ENCODE measurements at places on chromosomes 11 and 22.

GRCh38 chr22:40137132-40137531 lies 40.6 kb upstream of the TNRC6B start:
- no peak for DNase-seq

DNA sequence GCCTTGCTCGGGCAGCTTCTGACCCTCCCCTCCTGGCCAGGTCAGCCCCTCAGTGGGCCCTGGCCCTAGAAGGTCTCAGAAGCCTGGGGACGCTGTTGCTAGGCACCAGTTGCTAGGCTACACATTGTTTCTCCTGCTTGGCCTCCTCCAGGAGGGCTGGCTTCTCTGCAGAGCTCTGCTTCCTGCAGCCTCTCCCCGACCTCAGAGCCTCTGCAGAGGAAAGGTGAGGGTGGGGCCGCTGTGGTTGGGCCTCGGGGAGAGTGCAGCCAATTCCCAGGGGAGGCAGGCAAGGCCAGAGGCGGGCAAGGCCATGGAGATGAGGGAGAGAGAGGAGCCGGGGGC lies 27.6 kb upstream of the LRRC10B start:
- peak; percentile 89 for DNase-seq

- DNase-seq, result no peak
Observed at GRCh38 chr11:69915501-69916250, 96.5 kb upstream of the FGF3 start.

DNA sequence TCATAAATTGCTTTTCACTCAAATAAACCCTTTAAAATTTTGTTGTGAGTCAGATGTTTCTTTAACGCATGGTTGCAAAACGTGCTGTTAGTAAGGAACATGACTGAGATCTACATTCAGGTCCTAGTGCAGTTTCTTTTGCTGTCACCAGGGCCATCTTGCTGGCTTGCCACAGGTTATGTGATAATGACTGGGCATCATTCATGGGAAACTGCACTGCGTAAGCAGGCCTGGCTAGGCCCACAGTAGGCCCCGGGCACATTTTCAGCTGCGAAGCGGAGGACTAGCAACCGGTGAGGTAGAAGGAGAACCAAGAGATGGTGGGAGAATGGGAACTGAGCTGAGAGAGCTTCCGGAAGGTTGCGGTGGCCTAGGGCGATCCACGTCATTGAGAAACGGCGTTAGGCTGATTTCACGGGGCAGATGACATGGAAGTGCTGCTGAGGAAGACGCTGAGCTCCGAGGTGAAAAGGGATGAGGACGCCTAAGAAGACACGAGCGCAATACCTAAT lies 3.2 kb upstream of the KLHDC7B start:
- DNase-seq, result no peak

GRCh38 chr11:68282141-68282860 lies 10.5 kb upstream of the C11orf24 start:
- DNase-seq, result no peak

DNA sequence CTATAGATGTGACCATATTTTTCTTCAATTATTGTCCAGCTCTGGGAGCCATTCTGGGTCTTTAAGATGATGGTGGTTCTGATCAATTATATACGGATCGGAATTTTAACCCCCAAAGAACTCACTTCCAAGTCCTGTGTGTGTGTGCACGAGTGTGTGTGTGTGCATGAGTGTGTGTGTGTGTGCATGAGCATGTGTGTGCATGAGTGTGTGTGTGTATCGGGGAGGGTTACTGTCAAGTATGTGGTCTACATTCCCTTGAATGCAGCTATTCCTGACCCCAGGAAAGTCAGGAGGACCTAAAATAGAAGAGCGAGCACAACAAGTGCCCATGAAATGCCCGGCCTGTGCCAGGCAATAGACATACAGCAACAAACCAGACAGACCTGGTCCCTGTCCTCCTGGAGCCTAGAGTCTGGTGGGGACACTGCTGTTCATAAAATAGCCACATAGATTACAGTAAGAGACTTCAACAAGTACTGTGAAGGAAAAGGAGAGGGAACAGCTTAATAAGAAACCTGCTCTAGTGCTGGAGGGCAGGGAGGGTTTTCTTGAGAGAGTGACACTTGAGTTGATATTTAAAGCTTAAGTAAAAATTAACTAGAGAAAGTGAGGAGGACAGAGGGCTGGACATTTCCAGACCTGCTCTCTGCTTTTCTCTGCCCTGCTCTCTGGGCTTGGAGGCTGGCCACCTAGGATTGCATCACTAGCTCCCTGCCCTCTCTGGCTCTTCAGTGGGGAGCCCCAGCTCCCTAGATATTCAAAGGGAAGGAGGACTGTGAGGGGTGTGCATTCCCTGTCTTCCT lies 66.1 kb upstream of the SPON1 start:
- DNase-seq, result no peak

DNA sequence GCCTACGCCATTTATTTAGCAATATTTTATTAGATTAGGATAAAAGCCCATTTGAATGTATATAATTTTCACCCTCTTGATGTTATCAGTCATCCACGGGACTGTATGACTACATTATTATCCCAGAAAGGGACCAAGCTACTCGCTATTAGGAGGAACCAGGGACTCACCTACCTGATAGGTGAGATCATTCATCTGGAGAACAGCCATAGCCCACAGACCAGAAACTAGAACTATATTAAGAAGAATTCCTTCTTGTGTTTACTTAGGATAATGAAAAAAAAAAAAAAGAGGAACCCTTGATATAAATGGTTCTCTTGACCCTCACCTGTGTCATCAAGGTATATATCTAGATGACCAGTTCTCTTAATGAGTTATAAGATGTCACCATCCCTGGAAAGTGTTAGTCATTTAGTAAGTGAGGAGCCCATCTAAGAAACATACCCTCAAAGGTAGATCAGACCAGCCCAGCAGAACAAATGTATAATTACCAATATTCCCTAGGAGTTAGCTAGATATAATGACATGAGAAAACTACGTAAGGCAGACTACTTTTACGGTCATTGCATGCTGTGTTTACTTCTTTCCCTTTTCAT lies 8.0 kb downstream of the SIK3 start:
- no peak for DNase-seq

DNA sequence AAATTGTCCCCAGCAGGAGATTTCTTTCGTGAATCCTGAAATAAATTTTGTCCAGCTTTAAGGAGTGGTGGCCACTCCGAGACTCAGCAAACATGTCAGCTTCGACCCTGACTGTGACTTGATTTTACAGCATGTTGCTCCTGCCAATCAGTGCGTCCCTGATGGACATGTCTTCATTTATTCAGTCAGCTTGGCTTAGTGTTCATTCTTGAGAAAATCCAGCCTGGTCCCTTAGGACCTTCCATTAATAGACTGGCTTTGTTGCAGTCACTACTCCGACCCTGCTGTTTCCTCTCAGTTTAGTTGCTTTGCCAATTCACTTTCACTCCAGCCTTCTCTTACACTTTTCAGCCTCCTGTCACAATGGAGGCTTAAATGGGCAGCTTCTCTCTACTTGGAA lies 30.5 kb downstream of the TMPRSS5 start:
- no peak for DNase-seq

- no peak for DNase-seq
Observed at GRCh38 chr11:20399498-20399897, 12.0 kb downstream of the PRMT3 start.

GRCh38 chr22:44988671-44989070 lies 21.1 kb downstream of the PHF21B start:
- DNase-seq, result no peak

GRCh38 chr11:119673759-119674336 lies 55.2 kb downstream of the NECTIN1 start:
- DNase-seq, result no peak

GRCh38 chr11:26702406-26702805 lies 19.5 kb downstream of the SLC5A12 start:
- no peak for DNase-seq

DNA sequence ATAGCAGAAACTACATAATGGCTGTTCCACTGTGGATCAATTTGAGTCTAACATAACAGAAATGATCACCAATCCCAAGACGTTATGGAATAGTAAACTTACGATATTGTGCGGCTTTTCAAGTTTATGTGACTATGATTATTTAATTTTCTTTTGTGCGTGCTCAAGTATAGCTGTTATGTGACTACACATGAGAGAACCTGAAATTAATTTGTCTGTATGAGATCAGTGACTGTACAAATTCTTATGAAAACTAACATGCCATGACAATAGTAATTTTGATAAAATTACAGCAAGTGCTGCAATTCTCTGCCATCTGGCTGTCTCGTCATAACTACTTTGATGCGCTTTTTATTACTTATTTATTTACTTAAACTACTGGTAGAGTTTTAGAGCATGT lies 343.2 kb downstream of the DCDC1 start:
- no peak for DNase-seq

DNA sequence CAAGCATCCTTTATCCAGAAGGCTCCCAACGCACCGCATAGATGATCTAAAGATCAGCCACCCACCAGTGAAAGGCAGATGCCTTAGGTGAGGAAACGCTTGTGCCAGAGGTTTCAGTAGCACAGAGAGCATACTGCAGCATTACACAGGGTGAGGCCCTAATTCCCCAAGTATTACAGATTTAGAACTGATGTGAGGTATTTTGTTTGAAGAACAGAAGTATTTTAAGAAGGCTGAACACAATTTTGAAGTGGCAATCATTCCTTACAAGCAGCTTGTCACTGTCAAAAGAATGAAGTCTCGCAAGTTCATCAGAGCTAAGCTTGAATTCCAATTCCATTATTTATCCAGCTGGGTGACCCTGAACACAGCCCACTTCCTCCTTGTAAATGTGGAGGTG lies 70.0 kb upstream of the FAT3 start:
- no peak for DNase-seq

- no peak for DNase-seq
Observed at GRCh38 chr11:47928426-47928825, 51.9 kb upstream of the PTPRJ start.

- no peak for DNase-seq
Observed at GRCh38 chr11:9046481-9046880, 42.7 kb upstream of the NRIP3 start.

GRCh38 chr22:37538590-37539357 lies 19.6 kb upstream of the CARD10 start:
- DNase-seq, result peak; percentile 52

GRCh38 chr11:14248580-14248981 lies 110.4 kb downstream of the RRAS2 start:
- no peak for DNase-seq

GRCh38 chr22:40628354-40629042 lies 8.0 kb downstream of the MRTFA start:
- DNase-seq, result no peak

GRCh38 chr22:50456466-50457234 lies 18.2 kb downstream of the SBF1 start:
- DNase-seq, result no peak

DNA sequence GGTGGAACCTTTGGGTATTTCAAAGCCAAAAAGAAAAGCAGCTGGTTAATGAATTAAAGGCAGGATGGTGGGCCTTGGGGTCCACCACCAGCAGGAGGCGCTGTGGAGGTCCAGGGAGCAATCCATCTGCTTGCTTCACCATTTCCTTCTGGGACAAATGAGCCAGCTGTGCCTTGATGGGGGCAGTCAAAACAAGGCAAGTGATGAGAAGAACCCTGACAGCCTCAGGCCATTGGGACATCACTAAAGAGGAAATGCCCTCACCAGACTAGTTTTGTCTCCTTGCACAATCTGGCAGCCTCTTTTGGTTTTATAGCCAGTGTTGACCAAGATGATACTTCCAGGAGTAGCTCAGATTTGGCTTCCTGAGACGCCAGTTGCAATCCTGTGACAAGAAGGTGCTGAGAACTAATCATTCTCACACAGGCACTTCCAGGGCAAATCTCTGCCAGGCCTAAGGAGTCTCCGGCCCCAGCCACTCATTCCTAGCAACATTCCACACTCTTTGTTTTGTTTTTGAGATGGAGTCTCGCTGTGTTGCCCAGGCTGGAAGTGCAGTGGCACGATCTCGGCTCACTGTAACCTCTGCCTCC lies 38.2 kb upstream of the WEE1 start:
- DNase-seq, result no peak

GRCh38 chr11:79040348-79040747 lies 400.5 kb downstream of the TENM4 start:
- DNase-seq, result no peak

DNA sequence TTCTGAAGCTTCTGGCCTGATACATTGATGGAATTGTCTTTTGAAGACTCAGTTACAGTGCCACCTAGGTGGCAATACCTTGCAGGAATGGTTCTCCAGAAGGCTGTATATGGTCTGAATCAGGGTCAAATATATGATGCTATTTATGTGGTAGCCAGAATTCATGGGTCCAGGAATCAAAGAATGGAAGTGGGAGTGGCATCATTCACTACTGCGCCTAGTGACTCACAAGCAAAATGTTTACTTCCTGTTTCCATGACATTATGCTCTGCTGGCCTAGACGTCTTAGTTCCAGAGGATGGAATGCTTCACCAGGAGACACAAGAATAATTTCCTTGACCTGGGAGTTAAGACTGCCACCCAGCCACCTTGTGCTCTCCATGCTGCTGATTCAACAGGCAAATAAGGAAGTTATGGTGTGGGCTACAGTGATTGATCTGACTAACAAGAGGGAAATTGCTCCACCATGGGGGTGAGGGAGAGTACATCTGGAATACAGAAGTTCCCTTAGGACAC lies 491.8 kb downstream of the ETS1 start:
- DNase-seq, result no peak

- no peak for DNase-seq
Observed at GRCh38 chr11:16013649-16014275, 342.6 kb downstream of the SOX6 start.

GRCh38 chr11:33544593-33545373 lies 155.8 kb downstream of the C11orf91 start:
- DNase-seq, result no peak

GRCh38 chr11:19979519-19979845 lies 180.8 kb downstream of the DBX1 start:
- no peak for DNase-seq

DNA sequence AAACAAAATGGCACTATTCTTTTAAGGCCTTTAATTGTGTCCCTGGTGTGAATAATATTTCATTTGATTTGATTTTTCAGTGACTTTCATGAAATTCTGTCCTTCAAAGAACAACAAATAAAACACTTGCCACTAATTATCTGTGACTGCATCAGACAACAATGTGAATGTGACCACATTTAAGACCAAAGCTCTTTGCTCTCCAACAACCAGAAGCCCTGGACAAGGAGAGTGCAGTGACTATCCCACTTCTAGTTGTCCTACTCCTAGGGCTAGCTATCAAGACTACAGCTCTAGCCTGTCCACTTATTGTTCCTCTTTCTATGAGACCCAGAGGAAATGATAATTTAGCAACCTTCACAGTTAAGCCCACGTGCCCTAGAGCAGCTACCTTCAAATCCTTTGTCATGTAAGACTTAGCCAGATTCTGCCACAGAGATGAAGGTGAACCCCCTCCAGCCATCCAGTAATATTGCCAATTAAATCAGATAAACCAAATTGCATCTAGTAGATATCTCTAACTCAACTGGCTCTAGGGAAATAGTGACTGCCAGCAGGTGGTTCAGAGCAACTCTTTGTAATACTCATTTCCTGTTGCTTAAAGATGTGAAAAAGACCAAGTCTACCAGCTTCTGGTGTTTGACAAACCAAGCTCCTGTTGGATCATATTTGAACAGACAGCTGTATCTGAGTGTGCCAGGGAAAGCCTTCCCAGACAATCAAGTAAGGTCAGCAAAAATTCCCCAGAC lies 142.6 kb upstream of the BLID start:
- no peak for DNase-seq
